ENCODE measurements at places on chromosomes 2 and 18. TPM values are rescaled to one million over a fixed set of nuclear protein-coding genes. Genes with fewer than 3 reads are reported as not detected.
A peak's percentile ranks its signal among the peaks of the same experiment; 100 is the strongest.

DNA sequence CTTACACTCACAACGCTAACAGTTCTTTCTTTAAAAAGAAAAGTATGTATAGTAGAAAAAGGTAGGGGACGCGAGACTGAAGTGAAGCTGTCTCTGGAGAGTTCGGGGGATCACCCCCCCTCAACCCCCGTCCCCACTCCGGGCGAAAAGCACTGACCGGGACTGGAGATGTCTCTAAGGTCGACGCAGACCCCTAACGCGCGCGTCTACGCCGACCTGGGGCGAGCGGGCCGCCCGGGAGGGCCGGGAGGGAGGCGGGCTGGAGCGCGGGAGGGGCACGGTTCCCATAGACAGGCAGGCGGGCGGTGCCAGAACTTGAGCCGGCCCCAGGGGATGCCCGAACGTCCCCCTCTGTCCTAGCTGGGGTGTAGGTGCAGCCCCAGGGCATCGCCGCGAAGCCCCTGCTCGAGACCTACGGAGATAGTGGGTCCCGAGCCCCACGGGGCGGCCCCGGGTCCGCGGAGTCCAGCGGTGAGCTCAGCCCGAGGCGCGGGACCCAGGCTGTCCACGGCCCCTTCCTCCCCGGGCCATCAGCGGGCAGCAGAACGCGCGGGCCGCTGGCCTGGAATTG is 82.2 kb downstream of the CHRNA1 start:
- no peaks in the 10 kb centered on the region for H3K4me1 ChIP-seq
- no peak overlapping the region for H3K27ac ChIP-seq
- H3K27me3 ChIP-seq = peaks cover 45% of the 10 kb centered on the region
- DNase-seq = peak; percentile 77
- H3K4me3 ChIP-seq = peak overlapping the region; percentile 87

DNA sequence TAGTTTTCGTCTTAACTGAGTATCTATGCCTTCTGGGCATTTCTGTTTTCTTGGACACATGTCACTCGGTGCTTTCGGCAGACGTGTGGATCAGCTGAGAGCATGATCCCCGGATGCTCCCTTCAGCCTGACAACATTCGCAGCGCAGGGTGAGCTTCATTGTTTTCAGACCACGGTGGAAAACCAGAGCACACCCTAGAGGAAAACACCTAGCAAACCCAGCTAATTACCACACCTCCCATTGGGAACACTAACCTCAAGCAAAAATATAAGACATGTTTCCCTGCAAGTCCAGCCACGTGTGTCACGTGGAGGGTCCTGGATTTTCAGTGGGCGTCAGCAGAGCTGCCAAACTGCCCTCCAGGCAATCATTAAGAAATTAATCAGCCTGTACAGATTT is 31.0 kb downstream of the ANKRD29 start:
- no peaks in the 10 kb centered on the region for H3K27me3 ChIP-seq
- no peaks in the 10 kb centered on the region for H3K4me1 ChIP-seq
- H3K36me3 ChIP-seq = no peaks in the 10 kb centered on the region
- peak; percentile 69 for DNase-seq
- no peak overlapping the region for H3K27ac ChIP-seq

DNA sequence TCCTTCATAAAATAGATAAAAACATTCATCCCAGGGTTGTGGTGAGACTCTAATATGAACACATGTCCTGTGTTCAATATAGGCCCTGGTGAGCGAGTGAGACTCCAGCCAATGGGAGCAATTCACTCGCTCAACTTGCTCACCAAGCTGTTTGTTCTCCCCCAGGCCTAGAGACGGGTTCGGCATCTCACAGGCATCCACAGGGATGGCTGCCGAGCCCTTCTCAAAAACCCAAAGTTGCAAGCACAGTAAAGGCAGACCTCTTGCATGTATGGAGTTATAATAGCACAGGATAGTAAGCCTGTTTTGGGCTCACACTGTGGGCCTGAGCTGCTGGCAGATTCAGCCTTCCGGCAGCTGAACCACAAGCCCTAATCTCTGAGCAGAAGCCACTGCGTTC is 15.7 kb downstream of the PARD6G start:
- no peaks in the 10 kb centered on the region for H3K27me3 ChIP-seq
- H3K27ac ChIP-seq = no peak overlapping the region
- no peak overlapping the region for H3K4me3 ChIP-seq
- no peak for DNase-seq
- H3K36me3 ChIP-seq = no peaks in the 10 kb centered on the region

DNA sequence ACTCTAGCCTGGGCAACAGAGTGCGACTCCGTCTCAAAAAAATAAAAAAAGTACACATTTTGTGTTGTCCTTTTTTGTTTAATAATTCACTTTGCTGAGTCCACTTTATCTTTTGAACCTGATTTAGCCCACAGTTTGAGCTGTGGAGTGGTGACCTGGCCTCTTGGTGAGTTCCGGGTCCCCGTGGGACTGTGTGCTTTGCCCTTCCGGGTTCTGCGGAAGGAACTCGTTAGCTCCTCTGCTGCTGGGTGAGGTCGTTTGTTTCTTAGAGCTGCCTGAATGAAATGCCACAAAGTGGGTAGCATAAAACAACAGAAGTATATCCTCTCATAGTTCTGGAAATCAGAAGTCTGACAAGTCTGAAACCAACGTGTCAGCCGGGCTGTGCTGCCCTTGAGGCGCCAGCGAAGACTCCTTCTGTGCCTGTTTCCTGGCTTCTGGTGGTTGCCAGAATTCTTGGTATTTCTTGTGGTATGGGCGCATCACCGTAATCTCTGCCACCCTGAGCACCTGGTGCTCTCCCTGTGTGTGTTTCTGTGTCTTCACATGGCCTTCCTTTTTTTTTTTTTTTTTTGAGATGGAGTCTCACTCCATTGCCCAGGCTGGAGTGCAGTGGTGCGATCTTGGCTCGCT is 3.5 kb downstream of the EFHD1 start:
- H3K4me3 ChIP-seq = no peak overlapping the region
- no peak for DNase-seq
- peaks cover 78% of the 10 kb centered on the region for H3K27me3 ChIP-seq

DNA sequence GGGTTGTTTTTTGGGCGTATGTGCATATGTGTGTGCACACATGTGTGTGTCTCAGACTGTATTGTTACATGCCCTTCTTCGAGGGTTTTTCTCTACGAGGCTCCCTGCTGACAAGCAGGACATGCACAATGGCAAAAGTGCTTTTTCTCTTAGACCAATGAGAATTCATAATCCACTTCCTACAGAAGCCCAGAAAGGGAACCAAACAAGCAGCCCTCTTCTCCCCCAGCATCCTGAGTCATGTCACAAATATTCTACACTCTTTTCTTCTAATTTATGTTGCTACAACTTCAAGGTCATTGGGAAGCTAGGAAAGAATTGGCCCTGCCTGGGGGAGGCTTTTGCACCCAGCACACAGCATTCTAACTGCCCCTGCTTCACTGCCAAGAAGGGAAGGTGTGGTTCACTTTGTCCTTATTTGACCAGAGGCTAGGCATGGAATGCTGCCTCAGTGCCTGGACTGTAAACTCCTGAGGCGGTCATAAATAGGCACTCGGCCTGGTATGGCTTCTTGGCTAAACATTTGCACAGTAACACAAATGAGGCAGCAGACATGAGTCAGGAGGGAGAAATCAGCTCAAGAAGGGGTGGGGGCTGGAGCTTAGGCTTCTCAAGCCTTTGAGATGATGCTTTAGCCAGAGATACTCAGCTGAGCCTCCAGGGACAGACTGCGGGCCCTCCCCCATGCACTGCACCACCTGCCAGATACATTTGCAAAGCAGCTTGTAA is 92.7 kb upstream of the KLF7 start:
- H3K27ac ChIP-seq = peak overlapping the region; percentile 67
- no peaks in the 10 kb centered on the region for H3K36me3 ChIP-seq
- no peak overlapping the region for H3K4me3 ChIP-seq
- H3K27me3 ChIP-seq = no peaks in the 10 kb centered on the region

GRCh38 chr18:7480879-7481278 is 86.2 kb upstream of the PTPRM start:
- peaks cover 2% of the 10 kb centered on the region for H3K4me1 ChIP-seq
- H3K27ac ChIP-seq = no peak overlapping the region
- no peak overlapping the region for H3K4me3 ChIP-seq
- no peak for DNase-seq
- no peaks in the 10 kb centered on the region for H3K36me3 ChIP-seq
- no peaks in the 10 kb centered on the region for H3K27me3 ChIP-seq

DNA sequence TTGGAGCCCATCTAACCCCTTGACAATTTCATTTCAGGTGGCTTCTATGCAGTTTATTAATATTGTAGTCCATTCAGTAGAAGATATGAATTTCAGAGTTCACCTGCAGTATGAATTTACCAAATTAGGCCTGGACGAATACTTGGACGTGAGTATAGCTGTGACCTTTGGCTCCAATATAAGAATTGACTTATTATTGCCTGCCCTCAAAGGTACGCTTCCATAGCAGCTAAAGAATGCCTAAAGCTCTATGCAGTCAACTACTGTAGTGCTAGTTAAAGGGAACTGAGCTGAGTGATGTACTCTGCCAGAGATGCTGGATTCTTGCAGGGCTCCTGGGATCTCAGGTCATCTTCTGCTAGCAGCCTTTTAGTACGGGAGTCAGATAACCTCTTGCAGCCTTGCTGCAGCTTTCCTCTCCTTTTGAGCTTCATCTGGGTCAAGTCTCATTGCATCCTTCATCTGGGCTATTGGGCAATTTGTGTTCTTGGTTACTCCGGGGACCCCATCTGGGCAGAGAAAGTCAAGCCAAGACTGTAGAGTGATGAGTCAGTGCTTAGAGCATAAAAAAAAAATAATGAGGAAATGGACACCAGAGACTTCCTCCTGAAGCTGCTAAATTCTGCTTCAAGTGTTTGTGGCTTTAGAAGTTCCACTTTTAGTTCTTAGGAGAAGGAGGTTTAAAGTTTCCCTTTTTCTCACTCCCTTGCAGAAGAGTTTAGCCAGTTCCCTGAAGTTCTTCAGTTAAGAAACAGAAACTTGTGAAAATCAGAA is 105.6 kb downstream of the PRPF40A start:
- H3K36me3 ChIP-seq = peaks cover 55% of the 10 kb centered on the region
- DNase-seq = no peak
- no peaks in the 10 kb centered on the region for H3K27me3 ChIP-seq
- no peak overlapping the region for H3K4me3 ChIP-seq
- H3K4me1 ChIP-seq = no peaks in the 10 kb centered on the region
- H3K27ac ChIP-seq = no peak overlapping the region

DNA sequence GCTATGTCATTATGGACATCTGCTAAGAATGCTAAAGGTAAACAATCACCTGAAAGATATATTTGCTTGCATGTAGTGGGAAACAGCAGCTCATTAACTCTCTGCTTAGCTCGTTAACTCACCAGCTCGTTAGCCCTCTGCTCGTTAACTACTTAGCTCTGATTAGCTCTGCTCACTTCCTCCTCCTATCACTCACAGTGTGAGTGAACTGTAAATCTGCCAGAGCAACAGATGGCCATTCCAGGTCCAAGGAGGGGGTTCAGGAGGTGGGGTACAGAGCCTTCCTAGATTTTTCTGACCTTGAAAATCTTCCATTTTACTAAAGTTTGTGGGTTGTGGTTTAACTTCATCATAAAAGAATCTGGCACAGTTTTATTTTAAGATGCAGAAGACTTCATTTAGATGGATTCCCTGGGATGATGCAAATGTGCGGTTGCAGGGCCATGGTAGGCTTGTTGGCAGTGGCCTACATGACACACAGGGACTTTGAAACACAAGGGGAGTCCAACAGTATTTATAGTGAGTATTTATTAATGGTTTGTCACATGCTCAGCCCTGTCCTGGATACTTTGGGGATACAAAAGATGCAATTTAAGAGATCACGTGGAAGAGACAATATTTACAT is 1633.7 kb upstream of the CELF4 start:
- H3K27me3 ChIP-seq = no peaks in the 10 kb centered on the region
- H3K27ac ChIP-seq = no peak overlapping the region
- H3K4me3 ChIP-seq = no peak overlapping the region
- H3K4me1 ChIP-seq = no peaks in the 10 kb centered on the region

GRCh38 chr2:126896471-126896870 is 2.2 kb upstream of the TEX51 start:
- no peaks in the 10 kb centered on the region for H3K27me3 ChIP-seq
- H3K27ac ChIP-seq = no peak overlapping the region
- no peaks in the 10 kb centered on the region for H3K4me1 ChIP-seq
- H3K36me3 ChIP-seq = no peaks in the 10 kb centered on the region
- peak; percentile 20 for DNase-seq

DNA sequence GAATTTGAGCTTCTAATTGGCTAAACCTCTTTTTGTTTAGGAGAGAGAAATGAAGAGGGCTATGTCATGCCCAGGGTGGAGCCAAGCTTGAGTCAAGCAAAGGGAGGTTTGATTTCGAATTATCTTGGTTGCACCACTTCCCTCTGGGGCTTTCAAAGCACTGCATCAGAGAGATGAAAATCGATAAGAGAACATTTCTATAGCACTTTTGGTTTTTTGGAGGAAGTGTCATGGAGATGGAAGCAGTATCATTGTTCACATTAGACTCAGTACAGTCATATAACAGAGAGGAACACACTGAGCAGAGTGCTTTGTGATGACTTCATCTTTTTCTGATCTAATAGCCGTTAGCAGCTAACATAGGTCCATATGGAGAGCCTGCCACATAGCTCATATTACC is 120.3 kb upstream of the UXS1 start:
- no peak for DNase-seq
- no peaks in the 10 kb centered on the region for H3K36me3 ChIP-seq
- H3K4me1 ChIP-seq = no peaks in the 10 kb centered on the region
- H3K27me3 ChIP-seq = no peaks in the 10 kb centered on the region
- H3K27ac ChIP-seq = no peak overlapping the region
- H3K4me3 ChIP-seq = no peak overlapping the region

- H3K27me3 ChIP-seq = no peaks in the 10 kb centered on the region
- H3K27ac ChIP-seq = no peak overlapping the region
- DNase-seq = no peak
- no peaks in the 10 kb centered on the region for H3K36me3 ChIP-seq
Observed at GRCh38 chr18:56066524-56067213, 478.7 kb upstream of the TCF4 start.

GRCh38 chr18:63758615-63759240 is 16.5 kb upstream of the SERPINB7 start:
- H3K4me3 ChIP-seq = no peak overlapping the region
- H3K27me3 ChIP-seq = no peaks in the 10 kb centered on the region
- no peak overlapping the region for H3K27ac ChIP-seq

DNA sequence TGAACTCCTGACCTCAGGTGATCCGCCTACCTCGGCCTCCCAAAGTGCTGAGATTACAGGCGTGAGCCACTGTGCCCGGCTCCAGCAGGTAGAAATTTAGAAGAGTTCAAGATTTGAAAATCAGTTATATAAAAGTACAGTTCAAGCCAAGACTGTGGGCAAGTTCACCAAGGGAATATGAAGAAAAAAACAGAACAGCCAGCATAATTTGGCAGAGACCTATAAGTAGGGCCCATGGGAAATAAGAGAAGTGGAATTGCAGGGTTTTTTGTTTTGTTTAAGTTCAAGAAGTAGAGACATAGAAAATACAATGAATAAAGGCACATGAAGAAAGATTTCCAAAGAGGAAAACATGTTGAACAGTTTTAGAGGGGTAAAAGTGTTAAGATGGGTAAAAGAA is 57.9 kb downstream of the BAZ2B start:
- no peaks in the 10 kb centered on the region for H3K4me1 ChIP-seq
- H3K27ac ChIP-seq = no peak overlapping the region
- no peaks in the 10 kb centered on the region for H3K36me3 ChIP-seq
- H3K27me3 ChIP-seq = no peaks in the 10 kb centered on the region

FBXO48 gene
- 1.0 TPM for total RNA-seq

GAREM1 gene
- 11.1 TPM for total RNA-seq

IL18R1 gene
- total RNA-seq = 9.2 TPM

OTOS gene
- total RNA-seq = not detected

IL37 gene
- not detected for total RNA-seq

KCNG2 gene
- not detected for total RNA-seq

TMEM247 gene
- not detected for total RNA-seq

NT5C1B gene
- not detected for total RNA-seq

MARCHF4 gene
- 1.0 TPM for total RNA-seq

TMEM163 gene
- 0.21 TPM for total RNA-seq

CHRND gene
- total RNA-seq = not detected

ZAP70 gene
- total RNA-seq = 13.4 TPM

Data from endodermal cell (in vitro differentiated cells).